Fibroblast of lung (primary cell): ENCODE measurements at places on chromosomes 6 and 20.

DNA sequence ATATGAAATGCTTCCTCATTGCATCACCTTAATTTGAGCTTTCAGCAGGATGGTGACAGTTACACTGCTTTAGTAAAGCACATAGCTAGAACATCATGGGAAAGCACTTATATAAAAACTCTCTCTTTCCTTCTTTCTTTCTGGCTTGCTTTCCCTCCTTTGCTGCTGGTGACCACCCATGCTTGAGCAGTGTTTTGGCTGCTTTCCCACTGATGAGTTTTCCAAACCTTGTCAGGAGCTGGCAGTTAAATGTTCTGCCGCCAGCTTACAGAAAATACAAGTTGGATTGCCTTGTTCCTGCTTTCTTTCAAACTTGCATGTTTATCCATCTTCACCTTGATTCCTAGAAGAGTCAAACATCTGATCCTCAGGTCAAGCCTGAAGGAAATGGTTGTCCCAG lies 323.9 kb downstream of the FOXA2 start:
- DNase-seq: no peak

- no peak for DNase-seq
Observed at GRCh38 chr6:46324706-46325105, 153.9 kb upstream of the ENPP5 start.

- DNase-seq: no peak
Observed at GRCh38 chr6:7550433-7550801, 8.9 kb downstream of the DSP start.

DNA sequence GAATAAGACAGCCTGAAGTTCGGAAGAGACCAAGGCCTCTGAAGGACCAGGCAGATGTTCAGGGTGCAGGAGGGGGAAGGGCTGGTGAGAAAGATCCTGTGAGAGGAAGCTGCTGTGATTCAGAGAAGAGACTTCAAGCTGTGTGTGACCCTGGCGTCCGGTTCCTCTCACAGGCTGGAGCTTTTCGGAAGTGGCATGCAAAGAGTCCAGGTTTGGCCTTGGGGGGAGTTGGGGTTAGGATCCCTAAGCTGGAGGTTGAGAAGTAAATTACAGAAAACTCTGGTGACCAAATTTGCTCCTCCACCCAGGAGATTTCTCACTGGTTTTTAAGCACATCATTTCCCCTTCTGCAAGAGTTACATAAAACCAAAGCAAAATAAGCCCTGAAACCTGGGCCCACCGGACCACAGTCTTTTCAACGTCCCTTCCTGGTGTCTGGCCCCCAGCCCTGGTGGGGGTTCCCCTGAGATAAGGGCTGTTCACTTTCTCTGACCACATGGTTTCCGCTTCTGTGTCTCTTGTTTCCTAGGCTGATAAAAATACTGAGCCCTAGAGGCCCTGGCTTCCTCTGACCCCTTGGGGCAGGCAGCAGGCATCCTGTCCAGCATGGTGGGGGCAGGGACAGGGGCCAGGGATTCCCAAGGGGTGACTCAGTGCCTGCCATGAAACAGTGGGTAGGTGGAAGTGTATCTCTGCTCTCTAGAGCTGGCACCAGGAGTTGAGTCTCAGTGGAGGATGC lies 12.0 kb upstream of the LTA start:
- DNase-seq: peak; percentile 37

DNA sequence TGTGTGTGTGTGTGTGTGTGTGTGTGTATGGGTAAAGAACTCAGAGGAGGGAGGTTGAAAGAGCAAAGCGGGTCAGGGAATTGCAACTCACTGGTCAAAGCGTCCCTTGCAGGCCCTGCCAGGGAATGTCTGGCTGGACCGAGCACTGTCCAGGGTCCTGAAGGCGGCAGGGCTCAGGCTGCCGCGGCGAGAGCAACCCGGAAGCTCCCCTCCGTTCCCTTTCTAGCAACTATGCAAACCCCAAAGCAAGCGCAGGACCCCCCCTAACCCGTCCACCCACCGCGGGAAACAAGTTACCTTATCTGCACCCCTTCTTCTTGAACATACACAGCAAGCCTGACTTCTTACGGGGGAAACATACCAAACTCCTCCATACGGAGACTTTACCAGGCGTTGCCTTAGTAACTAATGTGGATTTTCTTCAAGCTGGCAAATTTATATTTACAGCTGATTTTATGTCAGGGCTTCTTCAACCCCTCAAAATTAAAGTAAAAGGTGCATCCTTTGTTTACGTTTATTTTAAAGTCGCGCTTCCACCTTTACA lies 538 bp upstream of the GRM1 start:
- DNase-seq: peak; percentile 44

DNA sequence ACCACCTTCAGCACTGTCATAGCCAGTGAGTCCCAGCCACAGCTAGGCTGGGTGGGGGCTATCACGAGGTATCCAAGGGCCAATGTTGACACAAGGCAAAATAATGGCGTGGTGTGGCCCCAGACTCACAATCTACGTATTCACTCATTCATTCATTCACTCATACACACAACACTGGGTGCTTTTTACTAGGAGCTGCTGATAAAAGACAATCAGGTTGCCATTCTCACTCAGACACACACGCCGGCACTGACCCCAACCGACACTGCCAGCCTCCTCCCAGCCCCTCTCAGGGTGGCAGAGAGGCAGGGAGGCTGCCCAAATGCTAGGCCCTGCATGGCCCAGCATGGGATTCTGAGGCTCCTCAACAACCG lies 1.5 kb upstream of the C20orf144 start:
- DNase-seq: no peak

- DNase-seq: no peak
Observed at GRCh38 chr20:58649288-58650180, 1.5 kb upstream of the STX16 start.

- no peak for DNase-seq
Observed at GRCh38 chr6:82783587-82784236, 281.9 kb downstream of the UBE3D start.

DNA sequence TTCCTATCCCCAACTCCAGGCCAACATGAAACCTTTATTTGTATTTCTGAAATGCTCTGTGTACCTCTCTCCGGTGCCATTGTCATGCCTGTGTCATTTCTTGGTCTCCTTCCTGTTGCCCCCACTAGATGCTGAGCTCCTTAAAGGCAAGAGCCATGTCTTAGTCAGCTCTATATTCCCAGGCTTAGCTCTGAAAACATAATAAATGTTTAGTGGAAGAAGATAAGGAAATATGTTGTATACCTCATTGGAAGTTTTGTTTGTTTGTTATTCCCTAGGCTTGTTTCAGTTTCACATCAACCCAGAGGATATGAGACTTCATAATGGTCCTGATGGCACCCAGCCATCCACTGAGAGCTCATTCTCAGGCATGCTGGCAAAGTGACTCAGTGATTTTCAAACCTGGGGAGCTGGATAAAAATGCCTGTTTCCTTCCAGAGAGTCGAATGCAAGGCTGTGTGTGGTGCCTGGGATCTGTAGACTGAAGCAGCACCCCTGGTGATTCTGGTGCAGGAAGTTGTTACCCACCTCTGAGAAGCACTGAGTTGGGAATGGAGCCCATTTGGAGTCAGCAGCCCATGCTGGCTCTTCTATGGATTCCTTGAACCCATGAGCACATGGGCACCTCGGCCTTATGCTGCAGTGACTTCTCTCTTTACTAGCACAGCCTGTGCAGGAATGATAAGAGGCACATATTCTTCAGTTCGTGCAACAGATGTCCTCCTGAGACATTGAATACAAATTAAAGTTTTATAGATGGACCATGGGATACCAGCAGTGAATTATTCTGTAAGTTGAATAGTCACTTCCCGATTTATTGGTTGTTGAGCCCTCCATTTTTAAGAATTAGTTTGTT lies 205.2 kb downstream of the FARS2 start:
- DNase-seq: peak; percentile 70

- DNase-seq: peak; percentile 31
Observed at GRCh38 chr20:58389324-58389967, 417 bp downstream of the VAPB start.

- DNase-seq: peak; percentile 90
Observed at GRCh38 chr6:26022132-26022472, 59.5 kb downstream of the TRIM38 start.

GRCh38 chr6:124984668-124985338 lies 22.6 kb downstream of the RNF217 start:
- DNase-seq: peak; percentile 53

GRCh38 chr6:82040405-82041221 lies 206.9 kb downstream of the IBTK start:
- peak; percentile 48 for DNase-seq

GRCh38 chr6:139291813-139292619 lies at the start of gene TXLNB:
TXLNB (minus strand) TSS chr6:139291998; CDS start chr6:139288899, 3,099 bp downstream.
- DNase-seq: peak; percentile 98
